Astrocyte (in vitro differentiated cells and primary cell): ENCODE measurements at places on chromosomes 13 and 19. TPM values are rescaled to one million over a fixed set of nuclear protein-coding genes. Genes with fewer than 3 reads are reported as not detected.

DNA sequence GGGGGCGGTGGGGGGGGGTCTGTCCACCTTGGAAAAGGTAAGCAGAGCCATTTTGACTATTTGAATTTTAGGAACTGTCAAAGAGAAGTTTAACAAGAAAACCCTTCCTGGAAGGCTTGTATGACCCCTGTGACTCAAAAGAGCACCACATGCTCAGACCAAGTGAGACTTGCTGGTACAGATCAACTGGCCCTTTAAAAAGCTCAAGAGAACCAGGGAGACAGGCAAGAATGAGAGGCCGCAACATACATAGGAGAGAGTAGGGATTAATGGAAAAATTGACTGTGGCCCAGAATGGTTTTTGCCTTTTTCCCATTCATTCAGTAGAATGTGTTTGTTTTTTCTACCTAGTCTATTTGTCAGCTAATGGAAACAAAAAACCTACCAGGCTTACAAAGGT lies 26.2 kb upstream of the ATP8A2 start:
- DNase-seq: no peak

DNA sequence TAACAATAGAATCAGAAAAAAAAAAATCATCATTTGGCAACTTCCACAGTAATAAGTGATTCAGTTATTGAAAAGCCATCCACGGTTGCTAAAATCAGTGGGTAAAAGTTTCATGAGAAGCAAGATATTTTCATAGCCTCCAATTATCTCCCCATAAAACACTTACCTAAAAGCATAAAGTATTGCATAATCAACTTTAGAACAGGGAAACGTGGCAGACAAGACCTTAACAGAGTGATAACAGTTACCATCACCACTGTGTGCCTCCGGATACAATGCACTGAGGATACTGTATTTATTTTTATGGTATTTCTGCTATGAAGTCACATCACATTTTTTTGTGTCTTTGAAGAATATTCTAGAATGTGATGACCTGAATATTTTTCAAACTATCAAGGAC lies 37.0 kb downstream of the ABCC4 start:
- no peak for DNase-seq

Gene ZC3H13
- total RNA-seq: 39.6 and 40.8 TPM in 2 replicates

- DNase-seq: no peak
These were observed 28.9 kb upstream of the POSTN start for GRCh38 chr13:37627428-37627827.

- peak; percentile 41 for DNase-seq
These were observed 55.7 kb downstream of the SPATA13 start for GRCh38 chr13:24216176-24216575.

Gene ZNF497
- 0.43 and 0.55 TPM in 2 replicates for total RNA-seq

GRCh38 chr13:64471916-64472315 lies 2758.2 kb downstream of the PCDH9 start:
- DNase-seq: peak; percentile 45

- DNase-seq: no peak
These were observed 169.4 kb upstream of the CSNK1A1L start for GRCh38 chr13:37274569-37275497.

Gene LDLR
- total RNA-seq: 120 and 153 TPM in 2 replicates

GRCh38 chr13:19567820-19568534 lies 6.6 kb upstream of the TPTE2 start:
- no peak for DNase-seq

Gene BCL3
- 16.9 and 17.3 TPM in 2 replicates for total RNA-seq

Gene MADCAM1
- 0.57 and 0.60 TPM in 2 replicates for total RNA-seq

DNA sequence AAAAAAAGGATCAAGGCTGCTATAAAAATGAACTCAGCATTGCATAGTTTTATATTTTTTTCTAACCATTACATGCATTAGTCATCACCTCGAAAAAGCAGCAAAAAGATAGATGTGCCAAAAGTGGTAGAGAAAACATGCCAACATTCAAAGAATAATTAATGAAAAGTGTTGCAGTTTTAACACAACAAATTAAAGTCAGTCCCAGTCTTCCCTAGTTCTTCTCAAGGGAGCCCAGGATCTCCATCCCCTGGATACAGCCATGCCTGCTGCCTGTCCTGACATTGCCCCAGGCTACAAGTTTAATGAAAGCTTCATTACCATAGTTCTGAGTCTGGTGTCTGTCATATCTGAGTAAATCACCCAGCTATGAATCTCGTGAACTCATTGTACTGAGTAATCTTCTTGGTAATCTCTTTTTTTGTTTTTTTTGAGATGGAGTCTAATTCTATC lies 116.6 kb upstream of the KLF12 start:
- peak; percentile 70 for DNase-seq

GRCh38 chr19:45297674-45298073 lies 25.0 kb downstream of the CKM start:
- DNase-seq: no peak

DNA sequence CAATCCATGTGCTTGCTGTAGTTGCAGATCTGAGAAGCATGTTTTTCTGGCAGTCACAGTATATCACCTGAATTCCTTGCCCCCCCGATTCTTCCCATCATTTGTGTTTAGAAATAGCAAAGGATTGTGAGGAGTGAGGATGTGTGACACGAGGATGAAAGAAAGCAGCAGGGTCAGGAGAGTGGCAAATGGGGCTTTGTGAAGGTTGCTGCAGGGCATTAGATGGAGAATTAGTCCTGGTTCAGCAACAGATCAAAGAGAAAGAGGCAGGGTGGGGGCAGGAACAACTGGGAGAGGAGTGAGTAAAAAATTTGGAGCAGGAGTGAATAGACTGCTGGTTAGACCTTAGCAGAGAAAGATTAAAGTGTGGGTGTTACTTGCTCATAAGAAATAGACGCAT lies 47.7 kb upstream of the TNFSF11 start:
- DNase-seq: no peak

Gene ATP8B3
- total RNA-seq: 3.0 and 4.4 TPM in 2 replicates

DNA sequence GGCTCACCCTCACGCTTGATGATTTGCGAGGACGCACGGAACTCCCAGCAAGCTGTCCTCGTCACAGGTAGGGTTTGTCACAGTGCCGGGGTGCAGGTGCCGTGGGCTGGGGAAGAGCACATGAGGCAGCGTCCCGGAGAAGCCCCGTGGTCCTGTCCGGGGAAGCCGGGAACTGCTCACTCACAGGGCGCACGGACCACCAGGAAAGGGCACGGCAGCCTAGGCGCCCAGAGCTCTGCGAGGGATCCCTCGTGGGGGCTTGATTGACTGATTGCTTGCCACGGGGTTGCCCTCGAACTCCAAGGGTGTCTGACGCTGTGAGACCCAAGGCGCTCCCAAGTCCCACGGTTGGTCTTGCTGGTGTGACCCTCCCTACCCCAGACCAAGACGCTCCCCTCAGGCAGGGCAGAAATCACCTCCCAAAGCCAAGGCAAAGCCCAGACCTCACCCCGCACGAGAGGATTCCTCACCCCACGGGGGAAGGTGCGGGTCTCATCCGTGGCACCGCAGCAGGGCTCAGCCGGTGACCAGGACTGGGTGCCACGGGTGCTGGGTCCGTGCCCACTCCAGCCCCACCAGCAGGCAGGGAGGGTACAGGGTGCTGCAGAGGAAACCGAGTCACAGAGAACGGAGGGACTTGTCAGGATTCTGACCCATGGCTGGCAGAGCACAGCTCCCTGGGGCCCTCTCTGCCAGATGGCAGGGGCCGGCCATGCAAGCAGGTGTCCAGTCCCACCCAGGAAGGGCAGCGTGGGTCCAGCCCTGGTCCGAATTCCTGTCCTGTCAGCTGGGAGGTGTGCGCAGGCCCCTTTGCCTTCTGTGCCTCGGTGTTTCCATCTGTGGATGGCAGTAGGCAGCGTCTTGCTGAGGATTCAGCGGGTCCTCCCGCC lies 7.7 kb downstream of the C2CD4C start:
- no peak for DNase-seq

DNA sequence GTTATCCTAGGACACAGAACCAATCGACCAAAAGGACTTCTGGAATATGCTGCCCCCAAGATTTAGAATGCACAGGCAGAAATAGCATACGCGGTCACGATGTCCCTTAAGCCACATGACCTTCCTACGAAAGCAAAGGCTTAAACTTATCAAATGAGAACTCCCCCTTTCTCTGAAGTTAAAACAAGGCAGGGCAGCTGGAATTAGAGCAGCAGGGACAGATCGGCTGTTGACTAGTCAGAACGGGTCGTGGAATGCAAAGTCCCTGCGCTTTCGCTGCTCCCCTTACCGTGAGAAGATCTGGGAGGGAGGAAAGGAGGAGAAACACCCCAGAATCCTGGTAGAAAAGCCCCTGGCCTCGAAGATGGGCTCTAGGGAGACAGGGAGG lies 799 bp upstream of the USPL1 start:
- peak; percentile 92 for DNase-seq

- DNase-seq: no peak
These were observed 22.6 kb upstream of the USP12 start for GRCh38 chr13:27194209-27194608.
